ENCODE measurements at places on chromosomes 7 and 10. TPM values are rescaled to one million over a fixed set of nuclear protein-coding genes. Genes with fewer than 3 reads are reported as not detected.

DNA sequence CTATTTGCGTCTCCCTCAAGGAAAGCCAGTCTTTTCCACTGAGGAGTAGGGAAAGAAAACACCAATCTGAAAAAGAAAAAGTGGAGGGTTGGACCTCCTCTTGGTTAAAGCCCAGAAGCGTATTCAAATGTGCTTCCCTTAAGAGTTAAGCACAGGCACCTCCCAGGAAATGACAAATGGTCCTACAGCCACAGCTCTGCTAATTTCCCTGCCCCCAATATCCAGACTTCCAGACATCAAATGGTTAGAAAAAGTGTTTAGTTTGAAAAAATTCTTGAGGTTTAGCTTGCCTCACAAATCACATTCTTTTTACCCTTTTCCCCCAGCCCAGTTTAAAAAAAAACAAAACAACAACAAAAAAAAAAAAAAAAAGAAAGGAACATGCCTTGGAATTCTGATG, 19.0 kb upstream of the COL1A2 start:
- DNase-seq: no peak

- no peak for DNase-seq
These were observed 202.1 kb downstream of the MBL2 start for GRCh38 chr10:52570490-52570889.

GRCh38 chr10:29256586-29256985, 32.3 kb upstream of the LYZL1 start:
- no peak for DNase-seq

GRCh38 chr7:12315049-12315448, 88.6 kb downstream of the VWDE start:
- no peak for DNase-seq

- no peak for DNase-seq
These were observed 557 bp downstream of the BAG3 start for GRCh38 chr10:119651514-119652360.

Gene JAZF1
- 13.2 TPM for total RNA-seq

Gene LRRD1
- total RNA-seq: not detected

Gene ZNF425
- total RNA-seq: 1.9 TPM
